Stimulated activated CD8-positive, alpha-beta memory T cell treated with anti-CD3 and anti-CD28 coated beads, Interleukin-4, amount 100 ng/mL, for 1 hour (primary cell): ENCODE measurements at places on chromosomes 4 and X.

DNA sequence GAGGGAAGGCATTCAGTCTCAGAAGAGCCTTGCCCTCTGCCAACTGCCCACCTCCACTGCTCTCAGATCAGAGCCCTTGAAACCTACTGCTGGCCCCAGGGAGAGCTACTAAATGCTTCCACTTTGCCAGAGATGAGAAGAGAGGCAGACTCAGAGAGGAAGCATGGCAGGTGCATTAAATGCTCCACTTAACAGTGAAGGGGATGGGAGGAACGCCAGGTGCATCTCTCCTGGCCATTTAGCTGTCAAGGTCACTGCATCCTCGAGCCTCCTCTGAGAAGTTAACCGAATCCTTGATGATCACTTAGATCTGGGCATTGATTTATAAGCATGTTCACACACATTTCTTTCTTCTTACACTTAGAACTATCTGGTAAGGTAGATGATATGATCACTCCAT lies 15.0 kb downstream of the TRPC5 start:
- no peak for DNase-seq

DNA sequence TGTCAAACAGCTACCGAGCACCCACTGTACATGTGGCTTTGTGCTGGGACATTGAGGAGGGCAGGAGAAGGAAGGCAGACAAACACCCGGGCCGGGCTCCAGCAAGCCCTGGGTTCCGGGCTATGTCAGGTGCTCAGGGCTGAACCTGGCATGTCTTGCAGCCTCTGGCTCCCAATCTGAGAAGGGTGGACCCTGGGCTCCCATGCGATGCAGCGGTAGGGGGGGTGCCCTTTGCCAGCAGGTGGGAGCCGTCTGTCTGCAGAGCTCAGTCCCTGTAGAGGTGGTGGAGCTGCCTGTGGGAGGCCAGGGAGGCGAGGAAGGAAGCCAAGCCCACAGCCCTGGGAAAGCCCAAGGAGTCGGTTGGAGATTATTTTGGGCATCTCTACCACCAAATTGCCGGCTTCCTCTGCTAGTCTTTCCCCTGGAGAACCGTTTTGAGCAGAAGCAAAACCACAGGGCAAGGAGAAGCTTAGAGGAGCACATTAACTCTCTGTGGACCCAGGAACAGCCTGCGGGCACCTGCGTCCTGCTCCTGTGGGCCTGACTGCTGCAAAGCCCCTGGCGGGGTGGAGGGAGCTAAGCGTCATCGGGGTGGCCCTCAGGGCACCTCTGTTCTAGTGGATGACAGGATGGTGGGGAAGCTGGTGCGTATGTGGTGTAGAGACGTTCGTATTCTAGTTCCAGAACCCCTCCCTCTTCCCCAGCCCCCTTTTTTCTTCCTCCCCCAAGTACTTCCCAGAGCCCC lies 10.3 kb downstream of the CPZ start:
- DNase-seq = no peak

- no peak for DNase-seq
Measured at GRCh38 chr4:163815776-163816175, 321.3 kb downstream of the TMA16 start.

- DNase-seq = no peak
Measured at GRCh38 chr4:70531981-70532380, 13.6 kb downstream of the AMTN start.

- no peak for DNase-seq
Measured at GRCh38 chrX:120857240-120857639, 18.4 kb downstream of the CT47B1 start.

DNA sequence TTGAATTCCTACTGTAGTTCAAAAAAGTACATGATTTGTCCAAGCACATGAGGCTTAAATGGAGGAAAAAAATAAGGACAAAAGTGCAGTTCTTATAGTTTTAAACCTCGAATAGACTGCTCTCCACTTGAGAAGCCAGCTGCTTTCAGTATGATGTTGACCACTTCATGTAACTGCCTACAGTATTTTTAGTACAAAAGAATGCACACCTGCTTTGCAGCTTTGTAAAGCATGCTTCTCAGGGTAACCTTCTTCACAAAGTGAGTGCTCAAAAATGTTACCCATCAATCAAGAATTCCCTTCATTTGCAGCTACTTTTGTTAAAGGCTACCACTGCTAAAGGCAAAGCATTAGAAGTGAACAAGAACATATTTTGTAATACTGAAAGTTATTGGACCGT lies 83.4 kb upstream of the FAM47B start:
- no peak for DNase-seq

GRCh38 chr4:82508806-82509428 lies 52.9 kb downstream of the TMEM150C start:
- no peak for DNase-seq

DNA sequence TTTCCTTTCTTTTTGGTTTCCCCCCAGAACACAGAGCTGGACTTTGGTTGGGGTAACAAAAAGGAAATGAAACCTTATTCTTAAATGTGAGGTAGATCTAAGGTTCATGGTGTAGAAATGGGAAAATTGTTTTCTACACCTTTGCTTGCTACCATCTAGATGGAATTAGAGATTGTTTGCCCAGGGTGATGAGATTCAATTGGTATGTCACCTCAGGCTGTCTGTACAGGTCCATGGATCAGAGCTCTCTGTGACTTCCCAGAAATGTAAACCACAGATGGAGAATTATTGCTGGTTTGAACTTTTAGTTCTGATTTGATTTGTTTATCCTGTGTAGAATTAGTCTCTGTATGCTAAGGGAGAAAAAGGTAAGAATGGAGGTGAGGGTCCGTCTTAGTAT lies 146.7 kb downstream of the PCDH7 start:
- DNase-seq = no peak

DNA sequence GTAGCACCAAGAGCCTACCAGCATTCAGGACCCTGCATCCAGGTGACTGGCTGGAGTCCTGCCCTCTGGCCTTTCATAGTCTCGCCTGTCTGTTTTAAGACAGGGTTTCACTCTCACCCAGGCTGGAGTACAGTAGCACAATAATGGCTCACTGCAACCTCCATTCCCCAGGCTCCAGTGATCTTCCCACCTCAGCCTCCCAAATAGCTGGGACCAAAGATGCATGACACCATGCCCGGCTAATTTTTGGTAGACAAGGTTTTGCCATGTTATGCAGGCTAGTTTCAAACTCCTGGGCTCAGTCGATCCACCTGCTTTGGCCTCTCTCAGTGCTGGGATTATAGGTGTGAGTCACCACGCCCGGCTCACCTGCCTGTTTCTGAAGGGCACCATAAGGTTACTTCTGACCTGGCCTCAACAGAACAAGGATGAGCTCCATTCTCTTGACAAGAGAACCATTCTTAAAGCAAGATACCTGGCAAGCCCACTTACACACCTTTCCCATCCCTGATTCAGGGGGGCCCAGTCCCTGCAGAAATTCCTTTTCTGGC lies 6.7 kb downstream of the RPS4X start:
- DNase-seq = no peak

DNA sequence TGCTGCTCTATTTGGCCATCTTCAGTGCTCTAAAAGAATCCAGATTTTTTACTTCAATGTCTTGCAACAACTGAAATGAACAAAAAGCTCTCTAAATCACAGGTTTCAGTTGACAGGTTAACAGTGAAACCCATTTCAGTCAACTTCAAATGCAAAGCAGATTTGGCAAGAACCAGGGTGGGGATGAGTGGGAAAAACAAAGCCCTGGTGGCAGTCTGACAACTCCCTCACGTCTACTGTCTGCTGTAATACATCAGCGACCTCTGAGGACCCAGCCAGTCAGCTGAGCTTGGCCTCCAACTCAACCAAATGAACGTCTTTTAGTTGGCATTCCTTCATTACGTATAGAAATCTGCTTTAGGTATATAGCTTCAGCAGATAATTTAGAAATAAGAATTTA lies 95.8 kb downstream of the COL25A1 start:
- no peak for DNase-seq

GRCh38 chrX:56853436-56853835 lies 124.4 kb downstream of the NBDY start:
- DNase-seq = no peak

GRCh38 chr4:127268367-127268766 lies 364.4 kb upstream of the INTU start:
- DNase-seq = no peak

DNA sequence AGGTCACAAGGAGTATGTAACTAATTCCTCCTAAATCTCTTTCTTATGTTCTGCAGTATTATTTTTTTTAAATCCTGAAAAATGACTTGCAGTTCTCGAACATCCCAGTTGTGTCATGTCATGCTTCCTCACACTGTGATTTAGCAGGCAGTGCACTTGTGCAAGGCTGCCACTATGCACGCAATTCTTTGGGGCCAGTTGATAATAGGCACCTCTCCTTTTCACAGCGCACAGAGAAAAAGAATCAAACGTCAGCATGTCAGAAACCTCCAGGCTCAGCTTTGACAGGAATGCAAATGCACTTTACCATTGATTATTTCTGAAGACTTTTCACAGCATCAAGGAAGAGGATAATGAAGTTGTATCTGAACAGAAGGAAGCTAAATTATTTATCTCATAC lies 62.9 kb downstream of the FGF13 start:
- DNase-seq = no peak

DNA sequence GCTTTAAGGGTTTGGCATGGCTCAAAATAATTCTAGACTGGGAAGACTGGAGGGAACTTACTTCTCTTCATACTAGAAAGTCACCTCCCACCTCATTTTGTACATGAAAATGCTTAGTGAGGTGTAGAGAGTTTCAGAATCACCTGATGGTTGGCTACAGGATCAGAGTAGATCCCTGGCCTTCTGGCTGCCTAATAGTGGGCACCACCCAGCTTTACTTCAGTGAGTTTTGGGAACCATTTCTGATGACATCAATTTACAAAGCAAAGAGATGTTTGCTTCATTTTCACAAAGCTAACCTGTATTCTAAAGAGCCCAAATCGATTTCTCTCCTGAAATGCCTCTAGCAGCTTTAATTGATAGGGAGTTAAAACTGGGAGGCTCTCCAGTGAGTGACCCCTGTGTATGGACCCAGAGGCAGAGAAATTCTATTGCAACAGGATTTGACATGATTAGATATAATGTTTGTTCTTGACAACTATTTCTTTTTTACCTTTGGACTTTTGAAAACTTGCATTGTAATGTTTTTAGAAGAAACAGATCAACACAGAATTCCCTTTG lies 180.5 kb downstream of the PTTG2 start:
- DNase-seq = no peak
